Breast epithelium (tissue), 4 donors: ENCODE measurements at places on chromosomes 4 and X.

- no peak for DNase-seq
These were observed 123.8 kb upstream of the FAM9C start for GRCh38 chrX:13168269-13168668.

DNA sequence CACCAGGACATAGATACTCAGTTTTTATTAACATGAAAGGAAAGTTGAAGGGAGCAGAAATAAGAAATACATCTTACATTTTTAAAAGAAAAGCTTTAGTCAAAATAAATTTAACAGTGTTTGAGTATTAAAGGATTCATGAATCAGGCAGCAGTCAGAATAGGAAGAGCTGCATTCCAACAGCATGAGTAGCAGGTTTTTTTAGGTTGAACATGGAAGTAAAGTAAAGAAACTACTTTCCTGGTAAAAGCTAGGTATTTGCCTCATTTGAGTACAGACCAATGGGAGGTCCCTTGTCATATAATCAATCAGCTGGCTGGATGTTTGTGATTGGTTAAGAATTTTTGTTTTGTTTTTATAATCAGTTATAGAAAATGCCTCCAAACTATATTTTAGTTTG is 645.9 kb upstream of the INTU start:
- no peak for DNase-seq

DNA sequence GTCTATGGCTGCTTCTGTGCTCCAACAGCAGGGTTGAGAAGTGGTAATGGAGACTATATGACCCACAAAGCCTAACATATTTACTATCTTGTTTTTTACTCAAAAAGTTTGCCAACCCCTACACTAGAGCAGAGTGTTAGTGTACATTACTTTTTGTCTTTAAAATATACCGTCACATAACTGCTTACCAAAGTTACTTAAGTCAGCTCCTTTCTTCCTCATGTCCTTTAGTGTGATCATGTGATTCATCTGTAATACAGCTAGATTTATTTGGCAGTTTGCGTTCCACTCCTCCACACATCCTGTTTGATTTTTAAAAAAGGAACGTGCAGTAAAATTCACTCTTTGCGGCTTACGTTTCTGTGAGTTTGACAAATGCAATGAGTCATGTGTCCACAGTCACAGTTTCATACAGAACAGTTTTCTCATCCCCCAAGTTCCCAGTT is 162.4 kb upstream of the GPRIN3 start:
- DNase-seq = no peak

DNA sequence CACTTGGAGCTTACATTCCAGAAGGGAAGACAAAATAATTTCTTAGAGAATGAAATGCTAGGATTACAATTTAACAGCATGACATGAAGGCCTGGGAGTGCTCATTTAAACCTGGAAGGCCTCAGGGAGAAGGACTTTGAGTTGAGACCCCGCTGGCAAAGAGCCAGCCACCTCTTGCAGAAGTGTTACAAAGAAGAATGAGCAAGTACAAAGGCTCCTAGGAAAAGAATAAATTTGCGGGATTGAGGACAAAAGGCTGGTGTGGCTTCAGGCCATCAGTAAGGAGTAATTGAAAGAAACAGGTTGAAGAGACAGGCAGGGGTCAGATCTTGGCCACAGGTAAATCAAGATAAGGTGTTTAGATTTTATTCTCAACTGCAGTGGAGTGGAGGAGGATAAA is 3.1 kb upstream of the ELOVL6 start:
- DNase-seq = no peak

DNA sequence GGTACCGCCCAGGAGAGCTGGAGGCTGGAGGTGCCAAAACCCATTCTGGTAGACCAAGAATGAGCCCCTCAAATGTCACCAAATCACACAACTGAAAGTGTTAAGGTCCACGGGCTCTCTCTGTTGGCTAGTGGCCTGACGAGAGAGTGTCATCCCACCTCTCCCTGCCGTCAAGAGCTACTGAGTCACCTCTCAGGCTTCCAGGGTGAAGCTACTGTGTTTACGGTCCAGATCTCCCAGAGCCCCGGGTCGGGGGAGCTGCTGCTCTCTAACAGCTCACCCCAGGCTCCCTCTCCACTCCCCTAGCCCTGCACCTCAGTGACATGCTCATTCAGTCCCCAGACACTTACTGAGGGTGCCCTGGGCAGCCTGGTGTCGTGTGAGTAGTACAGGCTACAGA is 59.2 kb downstream of the ADGRG2 start:
- DNase-seq = no peak

GRCh38 chr4:16136827-16137226 is 53.0 kb upstream of the PROM1 start:
- DNase-seq = no peak

- no peak for DNase-seq
These were observed 20.2 kb downstream of the CLNK start for GRCh38 chr4:10664408-10664807.

GRCh38 chr4:90888571-90888970 is 761.4 kb downstream of the CCSER1 start:
- DNase-seq = no peak

DNA sequence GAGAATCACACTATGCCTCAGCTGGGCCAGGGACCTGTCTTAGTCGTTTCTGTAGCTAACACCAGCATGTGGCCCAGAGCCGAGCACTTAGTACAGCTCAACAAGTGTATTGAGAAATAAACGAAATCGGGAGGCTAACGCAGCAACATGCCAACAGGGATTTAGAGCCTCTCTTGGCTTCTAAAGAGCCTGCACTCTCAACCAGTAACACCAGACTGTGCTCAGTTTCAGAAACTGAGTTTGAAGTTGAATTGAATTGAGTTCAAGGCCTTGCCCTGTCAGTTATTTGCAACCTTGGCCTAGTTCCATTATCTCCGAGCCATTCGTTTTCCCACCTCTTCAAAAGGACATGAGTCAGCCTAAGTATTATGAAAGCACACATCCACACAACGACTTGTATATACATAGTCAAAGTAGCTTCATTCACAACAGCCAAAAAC is 71.3 kb upstream of the LDB2 start:
- no peak for DNase-seq

- DNase-seq = no peak
These were observed 236.6 kb downstream of the LDB2 start for GRCh38 chr4:16661813-16662212.
